ENCODE measurements at places on chromosomes 12 and 14.

GRCh38 chr14:24911324-24912109 is 138.4 kb downstream of the STXBP6 start:
- DNase-seq: no peak

- DNase-seq: no peak
Measured at GRCh38 chr14:103384450-103385151, 614 bp upstream of the MARK3 start.

DNA sequence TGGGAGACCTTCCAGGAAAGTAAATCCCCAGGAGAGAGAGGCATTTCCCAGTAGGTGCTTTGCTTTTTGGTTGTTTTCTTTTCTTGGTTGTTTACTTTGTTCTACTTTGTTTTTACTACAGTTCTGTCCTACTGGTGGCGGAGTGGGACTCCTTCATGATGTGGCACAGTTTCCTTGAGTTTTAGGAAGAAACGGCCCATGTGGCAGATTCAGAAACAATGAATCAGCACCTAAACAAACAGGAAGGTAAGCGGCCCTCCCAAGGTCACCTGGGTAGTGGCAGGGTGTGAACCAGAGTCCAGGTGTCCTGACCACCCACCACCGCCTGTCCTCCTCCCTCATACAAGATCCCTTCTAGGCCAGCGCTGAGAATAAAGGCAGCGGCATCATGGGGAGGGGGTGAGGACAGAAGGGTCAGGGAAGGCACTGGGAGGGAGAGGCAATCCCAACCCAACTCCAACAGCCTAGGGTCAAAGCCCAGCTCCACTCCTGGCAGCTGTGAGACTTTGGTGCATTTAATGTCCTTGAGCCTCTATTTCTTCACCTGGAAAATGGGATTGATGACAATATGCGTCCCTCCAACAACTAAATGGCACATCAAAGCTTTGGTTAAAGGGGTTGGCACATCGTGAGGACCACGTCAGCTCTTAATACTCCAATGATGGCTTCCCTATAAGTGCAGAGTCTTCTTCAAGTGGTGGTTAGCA is 111.5 kb upstream of the BCL2L14 start:
- DNase-seq: no peak

DNA sequence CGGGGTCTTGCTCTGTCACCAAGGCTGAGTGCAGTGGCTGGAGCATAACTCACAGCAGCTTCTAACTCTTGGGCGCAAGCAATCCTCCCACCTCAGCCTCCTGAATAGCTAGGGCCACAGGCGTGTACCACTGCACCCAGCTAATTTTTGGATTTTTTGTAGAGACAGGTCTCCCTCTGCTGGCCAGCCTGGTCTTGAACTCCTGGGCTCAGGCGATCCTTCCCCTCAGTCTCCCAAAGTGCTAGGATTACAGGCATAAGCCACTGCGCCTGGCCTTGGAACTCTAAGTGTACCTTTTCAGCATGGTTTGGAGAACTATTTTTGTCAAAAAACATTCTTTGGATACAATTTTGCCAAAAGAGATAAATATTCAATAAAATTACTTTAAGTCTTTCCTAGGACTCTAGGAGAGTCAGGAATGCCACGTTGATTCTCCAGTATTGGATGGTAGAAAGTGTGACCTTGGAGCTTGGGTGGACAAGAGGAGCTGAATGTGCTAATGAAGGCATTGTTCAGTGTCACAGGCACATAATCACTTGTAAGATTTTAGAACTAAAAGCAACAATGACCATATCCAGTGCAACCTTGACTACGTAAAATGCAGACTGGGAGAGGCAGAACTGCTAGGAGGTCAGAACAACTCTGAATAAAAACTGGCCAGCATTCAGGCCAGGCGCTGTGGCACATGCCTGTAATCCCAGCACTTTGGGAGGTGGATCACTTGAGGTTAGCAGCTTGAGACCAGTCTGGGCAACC is 2.8 kb downstream of the SRSF9 start:
- DNase-seq: no peak

DNA sequence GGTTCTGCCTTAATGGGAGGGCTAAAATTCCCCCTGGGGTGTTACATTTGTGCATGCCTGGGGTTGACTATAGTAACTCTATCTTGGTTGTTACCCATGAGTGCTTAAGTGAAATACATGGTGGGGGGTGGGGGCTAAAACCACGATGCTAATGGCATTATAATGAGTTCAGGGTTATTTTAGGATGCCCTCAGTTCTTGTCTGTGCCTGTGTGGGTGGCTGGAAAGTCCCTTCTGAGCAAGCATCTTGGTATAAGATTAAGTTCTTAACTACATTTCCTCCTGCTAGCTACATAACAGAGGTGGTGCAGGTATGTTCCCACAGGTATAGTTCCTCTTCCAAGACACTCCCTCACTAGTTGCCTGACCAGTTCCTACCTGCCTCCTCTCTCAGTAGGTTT is 822.3 kb downstream of the LRFN5 start:
- no peak for DNase-seq

GRCh38 chr12:29546000-29546399 is 48.5 kb upstream of the OVCH1 start:
- DNase-seq: no peak

GRCh38 chr12:123237646-123238329 is 4.6 kb downstream of the MTRFR start:
- DNase-seq: peak; percentile 35

- no peak for DNase-seq
Measured at GRCh38 chr12:50642761-50643160, 121.1 kb upstream of the ATF1 start.

DNA sequence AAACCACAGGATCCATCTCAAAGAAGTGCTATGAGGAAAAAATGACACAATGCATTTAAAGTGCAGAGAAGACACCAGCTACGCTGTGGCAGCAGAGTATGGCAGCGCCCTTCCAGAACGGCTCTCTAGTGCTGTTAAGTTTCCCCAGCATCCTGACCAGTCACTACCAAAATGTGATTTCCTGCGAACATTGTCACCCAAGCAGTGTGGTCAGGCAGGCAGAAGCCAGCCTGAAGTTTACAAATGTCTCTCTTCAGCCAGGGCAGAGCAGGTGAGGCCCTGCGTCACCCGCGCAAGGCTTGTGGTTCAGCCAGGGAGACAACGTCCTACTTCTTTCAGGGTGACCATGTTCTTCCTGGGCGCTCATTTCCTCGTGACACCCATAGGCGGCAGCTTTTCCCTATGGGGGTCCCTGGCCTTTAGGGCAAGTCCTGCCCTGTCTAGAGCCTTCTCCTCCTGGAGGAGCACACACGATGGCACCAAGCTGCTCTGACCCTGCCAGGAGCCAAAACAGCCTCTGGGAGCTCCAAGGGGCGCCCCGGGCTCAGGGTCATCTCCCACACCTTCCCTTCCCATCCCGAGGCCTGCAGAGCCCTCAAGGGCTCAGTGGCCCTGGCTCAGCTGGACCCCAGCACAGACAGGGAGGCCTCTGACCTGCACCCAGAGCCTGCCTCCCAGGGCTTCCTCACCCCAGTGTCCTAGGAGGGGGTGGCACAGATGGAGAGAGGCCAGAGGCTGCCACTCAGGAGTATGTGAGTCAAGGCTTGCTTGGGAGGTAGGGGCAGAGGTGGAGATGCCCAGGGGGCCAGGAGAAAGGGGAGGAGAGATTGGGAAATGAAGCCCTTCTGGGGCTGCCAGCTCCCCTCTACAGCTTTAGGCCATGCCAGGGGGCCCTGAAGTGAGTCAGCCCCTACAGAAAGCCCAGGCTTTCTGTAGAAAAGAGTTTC is 41.9 kb downstream of the PSMA6 start:
- no peak for DNase-seq

GRCh38 chr12:104764225-104765091 is 193.6 kb downstream of the SLC41A2 start:
- DNase-seq: no peak

DNA sequence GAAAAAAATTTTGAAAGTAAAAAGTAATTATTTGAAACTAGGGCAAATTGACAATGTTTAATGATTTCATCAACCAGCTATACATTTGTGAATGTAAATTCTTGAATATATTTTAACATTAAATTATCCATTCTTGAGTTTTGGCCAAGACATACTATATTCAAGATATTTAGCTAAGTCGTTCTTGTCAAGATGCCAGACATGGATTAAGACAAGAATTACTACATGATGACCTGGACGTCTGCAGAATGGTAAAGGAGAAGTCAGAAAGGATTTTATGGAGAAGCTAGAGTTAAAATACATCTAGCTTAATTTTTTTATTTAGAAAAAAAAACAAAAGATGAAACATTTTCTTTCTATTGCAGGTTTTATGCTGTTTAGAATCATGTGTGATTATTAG is 255.8 kb downstream of the TMTC2 start:
- no peak for DNase-seq

DNA sequence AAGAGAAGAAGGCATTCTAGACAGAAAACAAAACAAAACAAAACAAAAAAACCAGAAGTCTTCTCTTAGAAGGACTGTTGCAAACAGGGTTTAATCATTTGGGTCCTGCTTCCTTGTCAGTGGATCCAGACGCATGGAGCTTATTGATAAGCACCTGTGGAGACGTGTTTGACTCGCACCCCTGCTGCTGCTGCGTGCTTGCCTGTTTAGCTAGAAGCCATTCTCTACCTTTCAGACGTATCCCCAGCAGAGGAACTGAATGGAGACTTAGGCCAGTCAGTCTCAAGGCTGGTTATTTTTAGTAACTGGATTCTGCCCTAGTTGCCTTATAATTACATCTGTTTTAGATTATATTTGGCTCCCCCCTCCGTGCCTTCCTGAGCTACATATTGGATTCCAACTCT is 186.1 kb upstream of the EEA1 start:
- no peak for DNase-seq

- no peak for DNase-seq
Measured at GRCh38 chr12:82329508-82329907, 28.7 kb downstream of the CCDC59 start.

DNA sequence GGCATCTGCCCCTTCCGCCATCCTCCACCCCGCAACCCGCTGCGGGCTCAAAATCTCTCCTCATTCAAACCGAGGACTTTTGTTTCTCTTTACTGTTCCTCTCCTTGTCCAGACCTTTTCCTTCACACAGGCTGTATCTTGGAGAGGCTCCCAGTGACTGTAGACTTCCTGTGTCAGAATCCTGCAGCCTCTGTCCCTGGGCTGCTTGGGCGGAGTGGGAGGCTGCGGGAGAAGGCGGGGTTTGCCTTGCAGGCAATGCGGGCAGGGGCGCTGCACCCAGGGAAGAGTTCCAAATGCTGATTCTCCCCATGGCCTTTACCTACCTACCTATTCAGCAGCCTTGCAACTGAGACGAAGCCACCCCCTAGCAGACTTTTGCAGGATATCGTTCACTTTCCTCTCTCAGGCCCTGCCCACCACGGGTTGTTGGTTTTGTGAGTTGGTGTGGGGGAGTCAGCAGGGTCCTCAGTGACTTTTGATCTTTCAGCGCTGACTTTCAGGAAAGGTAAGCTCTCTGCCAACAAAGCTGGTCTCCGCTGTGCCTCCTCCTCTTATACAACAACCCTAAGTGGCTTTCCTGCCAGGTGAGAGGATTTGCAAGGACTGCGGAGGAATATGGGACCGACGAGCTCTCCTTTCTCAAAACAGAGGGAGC is 79.0 kb upstream of the KCNA1 start:
- DNase-seq: no peak

DNA sequence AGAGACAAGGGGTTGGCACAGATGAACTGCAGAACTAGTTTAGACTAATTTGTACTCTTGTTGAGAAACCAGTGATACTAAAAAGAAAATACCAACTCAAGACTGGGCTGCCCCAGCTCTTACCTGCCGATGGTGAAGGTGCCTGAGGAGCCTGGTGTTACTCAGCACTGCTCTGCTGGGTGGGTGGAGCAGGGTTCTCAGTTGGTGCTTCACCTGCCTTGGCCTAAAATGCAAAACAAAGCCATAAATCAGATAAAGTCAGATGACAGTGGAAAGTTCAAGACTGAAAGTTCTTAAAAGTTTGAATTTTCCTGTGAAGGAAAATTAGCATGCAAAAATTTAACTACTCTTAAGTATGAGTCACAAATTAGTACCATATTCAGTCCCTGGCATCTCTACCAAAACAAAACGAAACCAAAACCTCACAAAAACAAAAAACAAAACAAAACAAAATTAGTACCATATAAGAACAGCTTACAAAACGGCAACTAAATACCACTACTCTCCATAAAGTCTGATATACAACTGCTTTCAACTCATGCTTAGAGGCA is 21.9 kb downstream of the YBX3 start:
- DNase-seq: no peak

DNA sequence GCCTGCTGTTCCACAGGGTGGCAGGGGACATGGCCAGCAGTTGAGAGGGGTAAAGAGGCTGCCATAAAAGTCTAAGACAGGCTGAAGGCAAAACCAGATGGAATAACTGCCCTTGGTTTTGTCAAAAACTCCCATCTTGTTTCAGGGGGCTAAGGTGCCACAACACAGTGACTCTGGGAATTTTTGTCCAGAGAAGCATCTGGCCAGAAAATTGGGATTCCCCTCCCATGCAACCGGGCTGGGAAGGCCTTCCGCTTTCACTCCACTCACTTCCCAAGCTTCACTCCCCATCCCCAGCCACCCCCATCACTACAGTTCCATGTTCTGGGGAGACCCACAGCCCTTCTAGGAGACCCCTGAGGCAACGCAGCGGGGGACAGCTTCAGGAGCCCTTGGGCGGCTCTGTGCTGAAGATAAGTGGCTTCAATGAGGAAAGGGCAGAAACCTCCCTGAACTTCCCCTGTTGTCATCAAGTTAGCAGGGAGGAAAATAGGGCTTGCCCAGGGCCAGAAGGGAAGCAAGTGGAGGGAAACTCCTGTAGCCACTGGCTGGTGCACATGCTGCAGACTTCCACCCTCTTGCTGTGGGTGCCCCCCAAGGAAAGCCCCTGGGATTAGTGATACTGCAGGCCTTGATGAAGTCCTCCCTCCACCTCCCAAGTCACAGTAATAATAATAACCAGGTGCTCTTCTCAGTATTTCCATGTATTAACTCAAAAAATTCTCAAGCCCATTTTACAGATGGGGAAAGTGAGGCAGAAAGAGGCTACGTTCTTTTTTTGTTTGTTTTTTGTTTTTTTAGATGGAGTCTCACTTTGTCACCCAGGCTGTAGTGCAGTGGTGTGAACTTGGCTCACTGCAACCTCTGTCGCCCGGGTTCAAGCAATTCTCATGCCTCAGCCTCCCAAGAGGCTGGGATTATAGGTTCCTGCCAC is 6.0 kb downstream of the TMEM229B start:
- DNase-seq: no peak

GRCh38 chr12:88401155-88401554 is 179.1 kb downstream of the KITLG start:
- no peak for DNase-seq

GRCh38 chr14:20627346-20628027 is 14.0 kb downstream of the OR6S1 start:
- DNase-seq: no peak

GRCh38 chr12:128381541-128381940 is 114.6 kb downstream of the TMEM132C start:
- no peak for DNase-seq

GRCh38 chr14:63277591-63278183 is 41.0 kb downstream of the GPHB5 start:
- no peak for DNase-seq

- no peak for DNase-seq
Measured at GRCh38 chr14:91258011-91258618, 13.6 kb upstream of the GPR68 start.

Data from NCI-H1048 (cell line).